ENCODE measurements at places on chromosomes 16 and 17. TPM values are rescaled to one million over a fixed set of nuclear protein-coding genes. Genes with fewer than 3 reads are reported as not detected.

DNA sequence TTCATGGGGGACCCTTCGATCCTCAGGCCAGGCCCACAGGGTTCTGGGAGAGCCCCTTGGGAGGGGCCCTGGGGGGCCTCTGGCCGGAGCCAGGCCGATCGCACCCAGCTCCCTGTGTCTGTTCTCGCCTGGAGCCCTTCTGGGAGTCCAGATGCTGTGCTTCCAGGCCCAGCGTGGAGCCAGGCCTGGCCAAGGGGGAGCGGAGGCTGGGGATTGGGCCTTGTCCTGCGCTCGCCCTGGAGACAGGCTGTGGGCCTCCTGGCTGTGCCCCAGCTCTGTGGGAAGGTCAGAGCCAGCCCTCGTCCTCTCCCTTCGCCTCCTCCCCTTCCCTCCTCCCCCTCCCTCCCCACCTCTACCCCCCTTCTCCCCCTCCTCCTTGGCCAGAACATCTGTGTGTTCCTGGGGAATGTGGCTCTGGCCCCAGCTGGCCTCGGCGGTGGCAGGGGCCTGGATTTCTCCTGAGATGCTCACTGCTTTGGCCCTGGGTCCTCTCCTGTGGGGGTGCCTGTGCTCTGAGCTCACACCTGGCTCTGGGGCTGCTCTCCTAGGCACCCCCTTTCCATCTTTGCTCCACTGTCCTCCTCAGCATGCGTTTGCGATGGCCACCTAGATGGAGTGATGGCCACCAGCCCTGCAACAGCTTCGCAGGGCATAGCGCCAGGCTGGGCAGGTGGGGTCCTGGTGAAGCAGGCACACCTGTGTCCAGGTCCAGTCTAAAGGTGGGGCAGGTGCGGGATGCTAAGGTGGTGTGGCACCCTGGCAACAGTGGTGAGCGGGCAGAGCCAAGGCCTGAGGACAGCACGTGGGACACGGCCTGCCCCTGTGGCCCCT is 90.6 kb upstream of the CIBAR2 start:
- no peak for DNase-seq

DNA sequence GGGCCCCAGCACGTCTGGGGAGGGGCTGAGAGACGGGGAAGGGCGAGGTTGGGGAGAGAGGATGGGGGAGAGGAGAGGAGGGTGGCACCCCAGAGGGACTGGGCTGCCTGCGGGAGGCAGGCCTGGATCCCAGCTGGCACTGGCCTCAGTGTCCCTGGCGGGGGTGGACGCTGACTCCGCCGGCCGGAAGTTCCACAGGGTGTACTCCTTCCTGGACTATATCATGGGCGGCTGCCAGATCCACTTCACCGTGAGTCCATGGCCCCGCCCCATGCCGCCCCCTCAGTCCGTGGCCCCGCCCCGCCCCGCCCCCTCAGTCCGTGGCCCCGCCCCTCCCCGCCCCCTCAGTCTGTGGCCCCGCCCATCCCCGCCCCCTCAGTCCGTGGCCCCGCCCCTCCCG is 11.3 kb downstream of the CPNE7 start:
- DNase-seq, result no peak

GRCh38 chr17:80270836-80271235 is 10.2 kb downstream of the RNF213 start:
- no peak for DNase-seq

DNA sequence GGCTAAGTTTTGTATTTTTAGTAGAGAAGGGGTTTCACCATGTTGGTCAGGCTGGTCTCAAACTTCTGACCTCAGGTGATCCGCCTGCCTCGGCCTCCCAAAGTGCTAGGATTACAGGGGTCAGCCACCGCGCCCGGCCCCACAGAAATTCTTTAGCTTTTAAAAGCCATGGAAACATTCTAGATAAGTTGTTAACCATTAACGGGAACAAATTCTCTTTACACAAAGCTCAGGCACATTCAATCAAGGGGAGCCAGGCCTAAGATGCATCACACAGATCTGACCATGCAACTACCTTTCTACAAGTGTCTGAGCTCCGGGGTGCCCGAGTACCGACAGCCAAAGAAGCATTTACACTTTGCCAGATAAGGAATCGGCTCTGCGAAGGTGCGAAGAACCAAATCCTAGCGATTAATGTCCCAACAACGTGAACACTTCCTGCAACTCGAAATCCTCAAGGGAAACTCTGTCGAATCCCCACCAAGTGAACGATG is 1.0 kb downstream of the EMC8 start:
- DNase-seq, result no peak

DNA sequence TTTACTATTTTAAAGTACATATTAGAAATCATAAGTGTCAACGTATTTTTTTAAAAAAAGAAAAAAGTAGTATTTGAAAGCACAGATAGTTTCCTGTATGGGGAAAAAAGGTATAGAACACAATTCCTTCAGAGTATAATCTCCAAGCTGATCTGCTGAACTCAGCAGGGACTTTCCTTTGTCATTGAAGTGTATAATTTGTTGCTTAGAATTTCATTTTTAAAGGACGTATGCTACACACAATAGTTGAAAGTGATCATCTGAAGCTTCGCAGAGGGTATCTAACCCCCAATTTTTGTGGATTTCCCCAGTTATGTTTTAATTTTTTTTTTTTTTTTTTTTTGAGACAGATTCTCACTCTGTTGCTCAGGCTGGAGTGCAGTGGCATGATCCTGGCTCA is 20.2 kb upstream of the MAPT start:
- DNase-seq, result no peak

GRCh38 chr16:30395155-30395991 is at the start of gene ZNF48:
Gene ZNF48, plus strand, starts transcription at chr16:30395420. Its CDS starts 375 bp downstream, at chr16:30395795.
- peak; percentile 93 for DNase-seq

DNA sequence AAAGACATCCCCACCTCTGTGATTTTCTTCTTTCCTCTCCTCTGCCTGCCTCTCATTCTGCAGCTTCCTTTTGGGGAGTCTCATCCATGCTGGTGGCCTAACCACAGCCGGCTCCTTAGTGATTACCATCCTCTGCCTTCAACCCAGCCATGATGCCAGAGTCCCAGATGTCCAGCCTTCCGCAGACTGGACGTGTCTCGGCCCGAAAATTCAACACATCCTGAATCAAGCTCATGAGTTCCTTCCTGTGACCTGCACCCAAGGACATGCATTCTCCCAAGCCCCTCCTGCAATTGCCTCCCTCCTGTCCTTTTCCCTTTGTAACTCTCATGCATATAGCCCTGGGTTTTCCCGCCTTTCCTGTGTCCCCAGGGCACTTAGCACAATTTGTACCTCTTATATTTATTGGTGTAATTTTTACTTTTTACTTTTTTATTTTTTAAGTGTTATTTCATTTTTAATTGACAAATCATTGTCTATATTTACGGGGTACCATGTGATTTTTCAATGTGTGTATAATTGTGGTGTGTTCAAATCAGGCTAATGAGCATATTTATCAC is 1.2 kb upstream of the SLC13A5 start:
- DNase-seq, result peak; percentile 47

Gene MT2A
- 2,392 TPM for total RNA-seq

Gene B3GNT9
- total RNA-seq, result 14.0 TPM

DNA sequence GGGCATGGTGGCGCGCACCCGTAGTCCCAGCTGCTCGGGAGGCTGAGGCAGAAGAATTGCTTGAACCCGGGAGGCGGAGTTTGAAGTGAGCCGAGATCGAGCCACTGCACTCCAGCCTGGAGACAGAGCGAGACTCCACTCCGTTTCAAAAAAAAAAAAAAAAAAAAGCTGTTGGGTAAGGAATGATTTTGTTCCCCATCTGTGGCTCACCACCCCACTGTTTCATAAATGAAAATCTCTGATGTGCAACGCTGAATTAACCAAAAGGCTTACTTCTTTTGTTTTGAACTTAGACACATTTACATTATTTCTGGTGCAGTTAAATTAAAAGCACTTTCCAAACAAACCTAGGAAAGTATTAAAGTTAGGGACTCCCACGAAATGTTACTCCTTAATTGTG is 1.2 kb upstream of the METTL9 start:
- DNase-seq, result no peak

Gene CIITA
- 10.0 TPM for total RNA-seq

Gene NIP7
- 32.8 TPM for total RNA-seq

DNA sequence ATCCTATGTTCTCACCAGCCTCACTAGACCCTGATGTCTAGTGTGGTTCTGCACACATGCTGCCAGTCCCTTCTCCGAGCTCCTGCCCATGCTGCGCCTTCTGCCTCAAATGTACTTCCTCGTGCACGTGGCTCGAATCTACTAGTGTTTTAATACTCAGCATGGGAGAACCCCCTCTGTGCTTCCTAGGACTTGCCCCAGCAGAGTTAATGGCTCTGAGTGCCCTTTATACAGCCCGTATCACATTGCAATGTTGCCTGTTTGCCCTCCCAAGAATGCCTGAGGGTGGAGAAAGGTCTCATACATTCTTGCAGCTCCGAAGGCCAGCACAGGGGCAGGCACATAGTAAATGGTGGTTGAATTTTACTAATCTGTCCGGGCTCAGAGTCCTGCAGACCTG is 190.8 kb upstream of the NLRP1 start:
- DNase-seq, result no peak

DNA sequence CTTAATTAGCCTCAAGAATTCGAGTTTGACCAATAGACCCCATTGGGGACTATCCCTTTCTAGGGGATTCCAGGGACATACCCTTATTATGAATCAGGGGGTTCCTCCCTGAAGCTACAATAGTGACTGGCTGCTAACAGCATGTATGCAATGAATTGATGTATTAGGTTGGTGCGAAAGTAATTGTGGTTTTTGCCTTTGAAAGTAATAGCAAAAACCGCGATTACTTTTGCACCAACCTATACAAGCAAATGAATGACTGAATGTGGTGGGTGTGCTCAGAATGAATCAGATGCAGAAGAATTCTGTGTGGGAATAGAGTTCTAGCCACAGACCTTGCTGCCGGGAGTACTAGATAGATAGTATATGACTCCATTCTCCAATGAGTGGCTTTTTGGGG is 76.7 kb downstream of the HLF start:
- DNase-seq, result no peak

DNA sequence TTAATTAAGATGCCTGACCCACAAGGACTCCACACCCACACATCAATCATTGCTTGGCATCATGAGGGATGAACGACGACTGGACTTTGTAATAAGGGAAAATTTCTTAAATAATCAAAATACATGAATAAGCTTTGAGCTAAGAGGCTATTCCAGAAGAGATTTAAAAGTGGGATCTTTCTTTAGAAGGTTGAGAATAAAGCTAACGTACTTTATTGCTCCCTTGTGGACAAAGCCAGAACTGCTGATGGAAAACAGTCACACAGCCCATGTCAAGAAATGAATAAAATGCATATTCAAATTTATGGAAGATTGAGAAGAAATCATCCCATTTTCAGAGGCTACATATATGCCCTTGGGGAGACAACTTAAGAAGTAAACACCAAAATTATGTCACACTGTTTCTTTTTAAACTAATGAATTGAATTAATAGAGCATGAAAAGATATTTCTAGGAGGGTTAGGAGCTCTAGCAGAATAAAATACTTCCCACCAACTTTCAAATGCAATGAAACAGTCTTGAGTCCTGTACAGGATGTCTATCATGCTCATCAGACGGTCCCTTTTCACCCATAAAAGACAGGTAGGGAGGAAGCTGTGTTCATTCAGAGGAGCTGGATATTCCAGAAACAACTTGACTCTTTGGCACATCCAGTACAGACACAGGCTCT is 60.2 kb upstream of the PHOSPHO1 start:
- no peak for DNase-seq

Gene ZG16B
- total RNA-seq, result not detected

GRCh38 chr17:80780381-80781198 is 211.1 kb upstream of the CHMP6 start:
- peak; percentile 45 for DNase-seq

Gene CDH16
- not detected for total RNA-seq

Gene OR3A2
- total RNA-seq, result 1.2 TPM

- DNase-seq, result no peak
Observed at GRCh38 chr17:16123531-16123930, 91.8 kb downstream of the NCOR1 start.

GRCh38 chr16:25523183-25523582 is 168.6 kb upstream of the HS3ST4 start:
- DNase-seq, result no peak

DNA sequence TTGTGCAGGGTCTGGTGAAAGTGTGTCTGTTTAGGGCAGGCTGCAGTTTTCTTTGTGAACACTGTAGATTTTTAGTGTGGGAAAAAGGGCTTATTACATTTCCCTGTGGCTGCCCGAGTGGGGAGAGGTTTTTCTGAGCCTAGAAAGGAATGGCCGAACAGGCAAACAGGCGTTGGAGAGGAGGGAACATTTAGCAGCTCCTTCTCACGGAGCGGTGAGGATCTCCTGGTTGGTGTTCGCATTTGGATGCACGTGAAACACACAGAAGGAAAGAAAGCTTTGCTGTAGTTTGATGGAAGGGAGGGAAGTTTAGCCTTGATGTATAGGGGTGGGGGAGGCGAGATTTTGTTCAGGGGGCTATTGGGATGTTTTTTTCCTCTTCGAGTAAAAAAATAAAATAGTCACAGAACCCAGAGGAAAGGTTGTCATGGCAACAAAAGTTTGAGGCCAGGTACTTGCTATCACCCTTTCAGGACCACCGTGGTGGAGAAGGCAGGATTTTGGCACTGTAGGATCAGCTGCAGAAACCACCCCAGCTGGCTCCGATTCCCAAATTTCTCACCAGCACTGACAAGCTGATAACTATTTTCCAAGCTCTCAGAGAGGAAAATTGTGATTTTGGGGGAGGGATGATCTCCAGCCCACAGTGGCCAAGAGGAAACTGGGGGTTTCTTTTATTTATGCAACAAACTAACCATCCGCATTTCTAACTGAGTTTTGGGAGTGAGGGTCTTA is 3.5 kb downstream of the GSG1L start:
- no peak for DNase-seq

DNA sequence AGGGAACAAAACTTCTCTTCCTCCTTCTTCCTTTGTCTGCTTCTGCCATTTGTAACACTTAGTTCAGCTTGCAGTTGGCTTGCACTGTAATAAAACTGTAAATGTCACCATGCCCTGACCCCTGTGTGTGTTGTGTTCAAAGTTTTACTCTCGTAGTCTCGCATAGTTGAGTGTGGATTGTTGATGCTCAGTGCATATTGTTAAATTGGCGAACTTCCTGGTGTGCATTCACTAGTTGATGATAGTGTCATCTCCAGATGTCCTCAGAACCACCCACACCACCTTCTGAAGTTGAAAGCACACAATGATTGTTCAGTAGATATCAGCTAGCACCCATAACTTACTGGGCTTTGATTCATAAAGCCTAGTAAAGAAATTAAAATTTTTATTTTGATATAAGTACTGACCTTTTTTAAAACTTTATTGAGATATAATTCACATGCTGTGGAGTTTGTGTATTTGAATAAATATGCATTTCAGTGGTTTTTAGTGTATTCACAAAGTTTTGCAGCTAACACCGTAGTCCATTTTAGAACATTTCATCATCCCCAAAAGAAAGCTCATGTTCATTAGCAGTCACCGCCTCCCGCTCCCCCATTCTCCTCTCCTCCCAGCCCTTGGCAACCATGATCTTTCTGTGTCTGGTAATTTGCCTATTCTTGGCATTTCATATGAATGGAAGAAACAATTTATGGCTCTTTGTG is 25.0 kb downstream of the USP10 start:
- no peak for DNase-seq

Gene DRC7
- not detected for total RNA-seq

Gene ATP2A3
- 9.7 TPM for total RNA-seq

GRCh38 chr17:69300222-69300621 is 26.7 kb downstream of the ABCA5 start:
- no peak for DNase-seq

GRCh38 chr17:42517516-42517915 is 18.5 kb upstream of the NAGLU start:
- DNase-seq, result no peak

Data from mesenteric fat pad (tissue), 1 donor.